ENCODE measurements at places on chromosomes 1 and 21.

- DNase-seq, result no peak
Observed at GRCh38 chr1:80153762-80154161, 1147.2 kb upstream of the ADGRL4 start.

GRCh38 chr1:58874342-58874741, 90.5 kb upstream of the JUN start:
- peak; percentile 40 for DNase-seq

DNA sequence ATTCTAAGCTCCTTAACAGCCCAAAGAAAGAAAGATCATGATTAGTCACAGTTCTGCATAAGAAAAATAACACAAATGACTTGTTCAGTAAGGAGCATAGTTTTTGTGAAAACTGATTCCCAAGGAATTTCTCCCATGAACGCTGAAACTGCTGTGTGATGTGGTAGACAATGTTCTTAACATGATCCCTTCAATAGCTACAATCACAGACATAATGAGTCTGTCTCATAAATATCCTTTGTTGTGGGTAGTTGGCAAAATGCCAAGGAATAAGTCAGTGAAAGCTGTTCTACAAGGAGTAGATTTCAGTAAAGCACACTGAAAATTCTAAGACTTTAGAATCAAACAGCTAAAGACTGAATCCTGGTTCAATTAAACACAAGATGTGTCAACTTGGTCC, 404.8 kb downstream of the HLX start:
- peak; percentile 90 for DNase-seq

GRCh38 chr1:46806196-46807020, 7.6 kb downstream of the CYP4B1 start:
- no peak for DNase-seq

DNA sequence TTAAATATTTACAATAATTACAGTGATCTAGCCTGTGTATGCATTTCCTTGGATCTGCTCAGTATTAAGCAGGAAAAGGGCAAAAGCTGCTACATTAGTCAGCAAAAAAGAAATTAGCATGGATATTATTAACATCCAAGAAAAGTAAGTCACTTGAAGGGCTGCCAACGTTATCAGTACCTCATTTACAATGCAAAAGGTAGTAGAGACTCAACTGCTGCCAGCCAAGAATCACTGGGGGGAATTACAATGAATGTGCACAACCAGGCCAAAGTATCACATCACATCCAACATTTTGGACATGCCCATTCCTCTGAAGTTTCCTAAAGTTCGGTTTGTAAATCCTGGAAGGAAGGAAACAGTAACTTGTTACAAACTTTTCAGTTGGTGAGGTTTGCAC, 1.9 kb downstream of the CNN3 start:
- peak; percentile 16 for DNase-seq

GRCh38 chr21:38341546-38342012, 84.8 kb downstream of the KCNJ15 start:
- no peak for DNase-seq

- DNase-seq, result no peak
Observed at GRCh38 chr1:32928285-32928684, 27.1 kb upstream of the TMEM54 start.

DNA sequence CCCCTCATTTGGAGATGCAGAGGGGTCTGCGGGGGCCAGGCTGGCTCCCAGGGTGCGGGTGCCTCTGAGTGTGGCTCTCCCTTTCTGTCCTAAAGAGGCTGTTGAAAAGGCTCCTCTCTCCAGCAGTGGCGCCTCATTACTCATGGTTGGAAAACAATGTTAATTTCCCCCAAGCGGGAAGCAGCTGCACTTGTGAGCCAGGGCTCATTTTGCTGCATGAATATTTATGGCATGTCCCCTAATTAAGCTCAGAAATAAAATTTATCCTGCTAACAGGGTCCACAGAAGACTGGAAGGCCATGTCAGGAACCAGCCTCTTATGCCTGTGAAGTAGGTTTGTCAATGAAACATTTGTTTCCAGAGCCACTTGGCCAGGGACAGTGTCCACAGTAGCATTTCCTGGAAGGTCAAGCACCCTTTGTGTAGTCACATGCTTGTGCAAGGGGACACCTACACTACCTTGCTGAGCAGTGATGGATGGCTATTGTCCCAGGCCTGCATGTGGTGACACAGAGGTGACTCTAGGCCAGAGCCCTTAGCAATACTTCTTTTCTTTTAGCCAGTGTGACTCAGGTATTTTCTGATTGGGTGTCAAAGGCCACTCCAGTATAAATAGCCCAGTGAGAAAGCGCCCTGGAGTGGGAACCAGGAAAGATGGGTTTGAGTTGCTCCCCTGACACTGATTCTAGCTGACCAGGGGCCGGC, 259.0 kb downstream of the FOXD2 start:
- DNase-seq, result peak; percentile 82

DNA sequence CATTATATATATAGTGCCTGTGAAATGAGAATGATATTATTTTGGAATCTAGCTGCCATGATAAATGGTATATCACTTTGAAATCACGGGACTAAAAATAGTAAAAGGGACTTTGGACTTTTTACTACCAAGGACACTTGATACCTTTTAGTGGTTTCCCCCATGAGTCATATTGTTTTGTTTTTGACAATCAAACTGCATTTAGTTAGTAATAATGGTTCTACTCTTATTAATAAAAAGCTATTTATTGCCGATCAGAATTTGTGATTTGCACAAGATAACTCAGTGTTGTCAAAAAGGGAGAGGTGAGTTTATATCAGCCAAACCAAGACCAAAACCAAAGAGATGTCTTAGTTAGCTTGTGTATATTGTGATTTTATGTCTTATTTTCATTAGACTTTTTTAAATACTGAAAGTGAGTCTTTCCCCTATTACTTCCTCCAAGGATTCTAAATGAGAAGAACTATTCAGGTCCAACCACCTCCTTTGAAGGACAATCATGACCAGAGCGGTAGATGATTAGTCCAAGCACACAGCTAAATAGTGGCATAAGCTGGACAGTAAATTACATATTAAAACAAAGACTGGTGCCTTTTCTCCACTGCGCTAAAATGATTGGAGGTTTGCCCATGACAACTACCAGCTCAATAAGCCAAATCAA, 281.7 kb upstream of the ESRRG start:
- peak; percentile 19 for DNase-seq

DNA sequence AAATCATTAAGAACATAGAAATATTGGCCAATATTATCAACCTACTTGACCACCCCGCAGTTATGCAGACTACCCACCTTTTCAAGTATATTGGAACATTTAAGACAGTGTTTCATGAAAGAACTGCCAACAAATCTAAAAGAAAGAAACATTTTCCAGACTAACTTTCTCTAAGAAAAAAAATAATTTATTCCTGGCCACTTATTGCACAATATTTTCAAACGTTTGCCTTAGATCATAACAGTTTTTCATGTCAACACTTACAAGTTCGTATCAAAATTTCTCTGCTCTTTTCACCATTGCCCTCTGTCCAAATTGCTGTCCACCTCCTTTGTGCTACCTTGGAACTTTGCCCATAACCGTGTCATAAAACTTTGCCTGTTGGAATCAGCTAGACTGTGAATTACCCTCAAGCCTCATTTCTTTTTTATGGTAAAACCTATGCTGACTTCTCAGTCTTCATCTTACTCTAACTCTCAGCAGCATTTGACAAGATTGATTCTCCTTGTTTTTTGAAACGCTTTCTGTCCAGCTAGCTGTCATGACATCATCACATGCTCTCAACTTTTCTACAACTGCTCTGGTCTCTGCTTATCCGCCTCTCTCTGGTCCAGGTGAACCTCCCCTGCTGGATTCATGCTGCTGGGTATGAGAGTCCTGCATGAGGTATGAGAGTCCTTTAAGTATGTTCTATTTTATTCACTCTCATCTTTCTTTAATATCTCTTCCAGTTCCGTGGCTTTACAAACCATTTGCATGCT, 92.8 kb upstream of the CHRM3 start:
- DNase-seq, result no peak

DNA sequence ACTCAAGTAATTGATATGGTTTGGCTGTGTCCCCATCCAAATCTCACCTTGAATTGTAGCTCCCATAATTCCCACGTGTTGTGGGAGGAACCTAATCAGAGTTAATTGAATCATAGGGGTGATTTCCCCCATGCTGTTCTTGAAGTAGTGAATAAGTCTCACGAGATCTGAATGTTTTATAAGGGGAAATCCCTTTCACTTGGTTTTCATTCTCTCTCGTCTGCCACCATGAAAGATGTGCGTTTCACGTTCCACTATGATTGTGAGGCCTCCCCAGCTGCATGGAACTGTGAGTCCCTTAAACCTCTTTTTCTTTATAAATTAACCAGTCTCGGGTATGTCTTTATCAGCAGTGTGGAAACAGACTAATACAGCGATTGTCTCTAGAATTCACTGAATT, 135.4 kb downstream of the BACH1 start:
- no peak for DNase-seq

- DNase-seq, result no peak
Observed at GRCh38 chr1:93155335-93155734, 24.9 kb downstream of the TMED5 start.

- peak; percentile 81 for DNase-seq
Observed at GRCh38 chr1:60974524-60975372, 107.6 kb upstream of the NFIA start.

DNA sequence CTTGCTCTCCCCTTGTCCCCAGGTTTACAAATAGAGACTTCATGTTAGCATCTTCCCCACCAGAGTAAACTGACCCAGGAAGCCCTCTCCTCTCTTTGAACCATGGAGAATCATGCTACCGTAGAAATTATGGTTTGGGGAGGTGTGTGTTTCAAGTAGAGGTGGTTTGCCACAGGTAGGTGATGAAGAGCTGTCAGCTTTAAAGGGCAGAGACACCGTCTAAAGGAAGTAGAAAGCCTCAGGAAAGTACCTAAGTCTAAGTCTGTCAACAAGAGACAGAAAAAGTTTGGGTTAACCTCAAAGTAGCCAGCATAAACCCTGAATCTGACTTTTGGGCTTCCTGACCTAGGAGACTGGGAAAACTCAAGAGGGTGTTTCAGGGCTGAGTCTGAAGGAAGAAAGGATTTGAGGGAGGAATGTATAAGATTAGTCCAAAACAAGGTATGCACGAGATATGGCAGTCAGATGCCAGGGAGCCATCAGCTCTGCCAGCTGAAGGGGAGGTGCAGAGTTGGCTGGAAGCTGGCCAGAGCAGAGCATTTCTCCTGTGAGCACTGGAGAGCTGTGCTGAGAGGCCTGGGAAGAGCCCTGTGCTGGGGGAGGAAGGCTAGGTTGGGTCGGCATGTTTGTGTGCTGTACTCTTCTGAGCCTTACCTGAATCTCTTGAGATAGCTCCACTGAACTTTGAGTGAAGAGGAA, 14.3 kb downstream of the ADAMTSL4 start:
- peak; percentile 71 for DNase-seq

DNA sequence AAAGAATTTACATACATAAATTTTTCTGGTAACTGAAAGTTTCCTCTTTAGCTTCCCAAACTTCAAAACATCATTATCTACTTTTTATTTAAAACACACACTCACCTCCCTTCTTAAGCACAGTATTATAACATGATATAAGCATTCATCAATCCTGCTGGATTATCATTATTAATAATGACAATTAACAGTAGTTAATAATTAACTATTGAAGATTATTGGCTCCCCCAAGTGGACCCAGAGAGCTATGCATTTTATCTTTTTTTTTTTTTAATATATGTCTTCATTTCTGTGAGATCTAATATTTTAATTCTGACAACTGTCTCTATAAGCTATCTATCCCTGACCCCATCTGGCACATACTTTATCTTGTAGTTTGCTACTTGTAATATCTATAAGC, 252.1 kb upstream of the CACYBP start:
- no peak for DNase-seq

GRCh38 chr1:109156916-109157385, 43.0 kb downstream of the ELAPOR1 start:
- DNase-seq, result no peak

DNA sequence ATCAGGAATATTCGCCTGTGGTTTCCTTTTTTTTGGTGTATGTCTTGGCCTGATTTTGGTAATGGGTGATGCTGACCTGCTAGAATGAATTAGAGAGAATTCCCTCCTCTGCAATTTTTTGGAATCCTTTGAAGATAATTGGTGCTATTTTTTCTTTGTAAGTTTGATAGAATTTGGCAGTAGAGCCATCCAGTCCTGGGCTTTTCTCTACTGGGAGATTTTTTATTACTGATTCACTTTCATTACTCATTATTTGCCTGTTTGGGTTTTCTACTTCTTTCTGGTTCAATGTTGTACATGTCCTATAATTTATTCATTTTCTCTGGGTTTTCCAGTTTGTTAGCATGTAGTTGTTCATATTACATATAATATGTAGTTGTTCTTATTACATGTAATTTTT, 48.7 kb downstream of the NTMT2 start:
- no peak for DNase-seq

GRCh38 chr1:210477328-210477924, 148.7 kb downstream of the HHAT start:
- DNase-seq, result peak; percentile 46
